HepG2 (cell line): ENCODE measurements at places on chromosomes 12 and 14.

- DNase-seq: no peak
Observed at GRCh38 chr14:105793836-105794235, 267.5 kb downstream of the TMEM121 start.

DNA sequence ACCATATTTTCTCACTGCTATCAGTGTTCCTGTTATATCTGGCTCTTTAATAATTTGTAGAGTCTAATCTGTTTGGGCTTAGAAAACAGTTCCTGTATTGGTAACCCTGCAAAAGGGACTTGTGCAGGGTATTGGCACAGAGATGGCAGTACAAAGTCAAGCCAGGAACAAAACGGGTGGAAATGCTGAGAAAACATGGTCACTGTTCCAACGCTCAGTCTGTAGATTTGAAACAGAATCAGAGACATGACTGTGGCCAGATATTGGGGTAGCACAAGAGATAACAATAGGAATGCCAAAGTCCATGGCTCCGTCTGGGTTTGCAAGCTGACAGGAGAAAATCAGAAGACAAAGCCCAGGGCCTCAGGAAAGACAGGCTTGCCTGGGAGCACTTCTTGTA is 290.7 kb upstream of the PDE3A start:
- no peak for DNase-seq

DNA sequence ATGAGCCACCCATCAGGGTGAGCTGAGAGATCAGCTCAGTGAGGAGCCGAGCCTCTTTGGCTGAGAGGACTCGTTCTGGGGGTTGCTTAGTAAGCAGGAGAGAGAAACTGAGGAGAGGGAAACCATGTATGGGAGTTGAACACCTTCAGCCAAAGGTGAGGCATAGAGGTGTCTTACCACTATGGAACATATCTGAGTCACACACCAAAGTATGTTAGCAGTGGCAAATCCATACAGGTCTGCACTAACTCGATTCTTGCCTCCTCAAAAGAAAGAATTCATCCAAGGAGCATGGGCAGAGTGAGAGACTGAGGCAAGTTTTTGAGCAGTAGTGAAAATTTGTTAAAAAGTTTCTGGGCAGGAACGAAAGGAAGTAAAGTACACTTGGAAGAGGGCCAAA is 46.7 kb upstream of the RNU6-8 start:
- DNase-seq: no peak

DNA sequence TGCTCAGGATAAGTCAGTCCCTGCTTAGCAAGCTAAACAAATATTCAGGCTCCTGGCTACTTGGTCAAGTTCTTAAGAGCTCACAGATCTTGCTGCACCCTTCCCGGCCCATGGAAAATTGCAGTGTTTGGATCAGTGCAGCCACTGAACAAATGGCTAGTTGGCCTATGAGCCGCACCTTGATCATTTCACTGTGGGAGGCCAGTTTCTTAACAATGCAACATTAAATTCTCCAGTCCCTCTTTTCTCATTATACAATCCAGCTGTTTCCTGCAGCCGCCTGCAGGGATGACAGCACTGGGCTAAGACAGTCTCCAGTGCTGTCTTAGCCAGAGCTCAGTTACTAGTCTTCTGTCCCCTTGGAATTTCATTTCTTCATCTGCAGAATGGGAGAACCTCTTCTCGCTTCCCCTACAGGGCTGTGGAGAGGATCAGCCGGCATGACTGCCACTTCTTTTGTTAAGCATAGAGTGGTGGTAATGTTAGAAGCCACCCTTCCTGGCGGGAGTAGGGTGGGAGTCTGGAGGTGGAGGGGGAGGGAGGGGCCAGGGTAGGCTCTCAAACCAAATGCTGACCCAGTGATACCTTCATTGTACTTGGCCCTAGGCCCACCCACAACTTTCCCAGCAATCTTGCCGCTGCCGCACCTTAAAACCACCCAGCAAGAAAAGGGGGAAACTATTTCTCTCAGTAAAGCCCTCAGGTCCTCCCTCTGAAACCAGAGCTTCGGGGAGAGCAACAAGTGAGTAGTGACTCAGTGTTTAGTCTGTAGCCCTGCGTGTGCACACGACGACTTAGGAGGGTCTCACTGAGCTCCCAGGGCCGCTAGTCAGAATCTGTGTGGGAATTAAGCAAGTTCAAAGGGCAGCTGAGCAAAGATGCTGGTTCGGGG is 145.7 kb downstream of the NUAK1 start:
- DNase-seq: no peak

GRCh38 chr12:7646178-7646475 is 19.6 kb downstream of the APOBEC1 start:
- DNase-seq: no peak

- no peak for DNase-seq
Observed at GRCh38 chr12:102356690-102357089, 123.7 kb downstream of the IGF1 start.

GRCh38 chr14:36989806-36990205 is 182.6 kb downstream of the SLC25A21 start:
- no peak for DNase-seq

DNA sequence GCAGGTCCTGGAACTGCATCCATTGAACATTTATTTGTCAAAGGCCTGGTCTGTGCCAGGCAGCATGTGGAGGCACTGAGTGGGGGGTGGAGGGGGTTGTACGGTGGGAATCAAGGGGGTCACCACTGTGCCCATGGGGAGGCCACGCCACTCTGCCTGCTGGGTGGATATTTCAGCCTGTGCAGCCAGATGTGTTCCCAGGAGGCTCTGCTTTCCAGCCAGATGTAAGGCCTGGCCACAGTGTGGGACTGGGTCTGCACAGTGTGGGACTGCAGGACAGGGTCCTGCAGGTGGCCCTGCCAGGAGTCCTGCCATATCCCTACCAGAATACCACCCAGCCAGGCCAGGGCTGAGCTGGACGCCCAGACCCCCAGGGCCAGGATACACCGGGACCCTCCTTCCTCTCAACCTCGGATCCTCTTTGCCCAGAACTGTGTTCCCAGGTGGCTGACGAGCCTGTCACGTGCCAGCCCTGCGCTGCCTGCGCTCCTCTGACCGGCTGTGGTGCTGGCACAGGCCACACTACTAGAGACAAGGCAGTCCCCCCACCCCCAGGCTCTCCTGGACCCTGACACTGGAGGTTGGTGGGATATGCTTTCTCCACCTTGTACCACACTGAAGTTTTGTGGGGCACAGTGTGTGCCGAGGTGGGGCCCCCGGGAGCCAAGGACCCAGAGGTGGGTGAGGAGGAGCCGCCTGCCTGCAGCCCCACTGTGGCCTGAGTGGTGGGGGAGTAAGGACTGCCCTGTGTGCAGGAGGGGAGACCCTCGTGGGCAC is 17.5 kb downstream of the XRCC3 start:
- no peak for DNase-seq

DNA sequence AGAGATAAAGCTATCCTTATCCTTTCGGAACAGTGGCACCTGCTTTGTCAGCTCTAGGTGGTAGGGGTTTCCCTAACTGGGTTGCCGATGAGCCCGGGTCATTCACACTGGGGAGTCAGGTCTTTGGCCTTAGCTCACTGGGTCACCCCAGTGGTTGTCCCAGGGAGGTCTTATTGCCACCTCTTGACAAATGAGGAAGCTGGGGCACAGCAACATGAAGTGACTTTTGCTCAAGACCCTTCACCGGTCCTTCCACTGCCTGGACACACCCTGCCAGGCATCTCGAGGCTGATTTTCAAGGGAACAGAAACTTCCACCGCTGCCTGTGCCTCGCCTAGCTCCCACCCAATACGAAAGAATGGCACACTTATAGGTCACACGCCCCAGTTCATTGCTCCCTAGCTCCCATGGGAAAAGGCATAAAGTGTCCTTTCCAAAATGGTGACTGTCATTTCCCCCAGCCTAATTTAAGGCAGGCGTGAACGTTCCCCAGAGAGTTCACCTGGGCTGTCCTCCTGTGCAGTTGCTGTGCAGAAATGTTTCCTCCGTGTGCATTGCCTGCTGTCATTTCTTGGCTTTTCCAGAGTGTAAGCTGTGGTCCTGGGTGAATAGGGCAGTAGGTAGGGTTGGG is 156.1 kb upstream of the CCND2 start:
- no peak for DNase-seq

DNA sequence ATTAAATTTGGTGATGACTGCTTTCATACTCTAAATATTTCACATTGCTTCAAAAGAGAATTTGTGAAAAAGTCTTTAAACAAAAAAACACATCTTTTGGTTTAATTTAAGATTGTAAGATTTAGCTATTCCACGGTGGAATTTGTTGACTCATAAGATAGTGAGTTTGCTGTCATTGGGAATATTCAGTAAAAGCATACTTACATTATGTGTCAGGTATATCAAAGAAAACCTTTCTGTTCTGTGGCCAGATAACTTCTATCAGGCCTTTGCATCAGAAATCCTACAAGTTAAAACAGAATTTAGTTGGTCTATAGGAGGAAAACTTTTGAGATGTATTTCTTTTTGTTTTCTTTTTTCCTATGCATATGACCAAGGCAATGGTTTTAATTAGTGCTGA is 148.8 kb upstream of the E2F7 start:
- DNase-seq: no peak

DNA sequence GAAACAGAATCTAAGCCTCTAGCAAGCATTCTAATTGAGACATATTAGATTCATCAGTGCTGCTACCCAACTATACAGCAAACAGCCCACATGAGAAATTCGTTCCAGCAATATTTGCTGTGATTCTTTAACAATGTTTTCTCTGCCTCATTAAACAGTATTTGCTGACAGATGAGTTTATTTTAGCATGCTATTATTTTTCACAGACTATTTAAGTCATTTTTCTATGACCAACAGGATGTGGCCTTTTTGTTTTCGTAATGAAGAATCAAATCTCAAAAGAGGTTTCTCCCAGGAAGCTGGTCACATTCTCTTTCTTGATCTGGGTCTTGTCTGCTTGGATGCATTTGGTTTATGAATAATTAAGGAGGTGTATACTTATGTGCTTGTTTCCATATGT is 23.2 kb upstream of the SERPINA12 start:
- DNase-seq: no peak
